Body of pancreas (tissue), 4 donors: ENCODE measurements at places on chromosomes 12 and 14.

- no peak for DNase-seq
Measured at GRCh38 chr12:76719171-76720041, 44.5 kb upstream of the ZDHHC17 start.

DNA sequence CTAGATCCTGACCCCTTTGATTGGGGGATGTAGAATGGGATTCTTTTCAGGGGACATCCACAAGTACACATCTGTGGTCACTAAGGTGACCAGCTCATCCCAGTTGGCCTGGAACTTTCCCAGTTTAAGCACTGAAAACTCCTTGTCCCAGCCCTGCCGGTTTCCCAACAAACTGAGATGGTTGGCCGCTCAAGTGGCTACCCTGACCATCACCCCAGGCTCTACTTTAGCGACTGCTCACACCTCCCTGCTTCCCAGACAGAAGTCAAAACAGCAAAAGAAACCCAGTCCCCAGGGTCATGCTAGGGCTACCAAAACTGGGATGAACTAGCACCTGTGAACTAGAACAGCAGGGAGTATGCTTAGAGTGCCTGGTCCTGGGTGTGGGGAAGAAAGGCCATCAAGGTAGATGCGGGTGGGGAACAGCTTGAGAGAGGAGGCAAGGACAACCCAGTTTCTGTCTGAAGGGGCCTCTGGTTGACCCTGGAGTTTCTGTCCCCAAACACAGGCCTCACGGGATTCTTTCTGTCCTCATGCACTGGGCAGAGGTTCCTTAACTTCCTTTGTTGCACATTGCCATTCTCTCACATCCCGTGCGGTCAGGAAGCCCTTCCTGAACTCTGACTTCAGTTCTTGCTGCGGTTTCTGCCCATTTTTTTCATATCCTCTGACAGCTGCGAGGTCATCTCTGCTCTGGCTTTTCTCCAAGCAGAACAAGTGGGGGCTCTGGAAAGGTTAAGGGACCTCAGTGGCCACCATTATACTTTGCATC, 1.6 kb downstream of the LTB4R start:
- DNase-seq, result peak; percentile 72

DNA sequence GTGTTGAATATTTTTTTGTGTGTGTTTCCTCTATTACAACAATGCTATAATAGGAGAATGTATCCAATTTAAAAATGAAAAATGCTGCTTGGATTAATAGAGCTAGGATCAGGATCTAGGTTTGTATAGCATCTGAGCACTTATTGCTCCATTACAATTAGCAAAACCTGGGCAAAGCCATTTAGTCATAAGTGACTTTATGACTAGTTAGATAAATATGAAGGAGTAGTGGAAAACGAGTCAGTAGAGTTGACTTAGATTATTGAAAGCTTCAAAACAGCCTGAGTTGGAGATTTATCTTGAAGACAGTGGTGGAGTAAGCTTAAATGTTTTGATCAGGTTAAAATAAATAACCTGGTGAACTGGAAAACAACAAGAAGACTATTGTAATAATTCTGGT, 2.8 kb downstream of the MED21 start:
- no peak for DNase-seq

GRCh38 chr12:12207746-12208145, 59.1 kb downstream of the LRP6 start:
- DNase-seq, result no peak

DNA sequence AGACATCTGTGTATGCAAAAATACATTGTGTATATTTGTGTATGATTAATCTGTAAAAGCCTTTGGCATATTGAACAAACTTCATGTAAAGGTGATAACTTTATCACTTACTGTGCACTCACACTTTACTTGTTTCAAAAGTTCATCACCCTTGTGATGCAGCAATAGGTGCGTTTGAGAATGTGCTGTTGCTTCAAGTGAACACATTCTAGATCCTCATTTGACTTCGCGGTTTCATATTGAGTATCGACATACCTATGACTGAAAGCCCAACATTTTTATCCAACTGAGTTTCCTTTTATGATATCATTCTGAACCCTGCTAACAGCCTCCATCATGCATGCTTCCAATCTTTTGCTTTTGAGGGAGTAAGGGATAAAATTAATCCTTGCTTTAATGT, 1086.9 kb downstream of the TMEM121 start:
- no peak for DNase-seq

DNA sequence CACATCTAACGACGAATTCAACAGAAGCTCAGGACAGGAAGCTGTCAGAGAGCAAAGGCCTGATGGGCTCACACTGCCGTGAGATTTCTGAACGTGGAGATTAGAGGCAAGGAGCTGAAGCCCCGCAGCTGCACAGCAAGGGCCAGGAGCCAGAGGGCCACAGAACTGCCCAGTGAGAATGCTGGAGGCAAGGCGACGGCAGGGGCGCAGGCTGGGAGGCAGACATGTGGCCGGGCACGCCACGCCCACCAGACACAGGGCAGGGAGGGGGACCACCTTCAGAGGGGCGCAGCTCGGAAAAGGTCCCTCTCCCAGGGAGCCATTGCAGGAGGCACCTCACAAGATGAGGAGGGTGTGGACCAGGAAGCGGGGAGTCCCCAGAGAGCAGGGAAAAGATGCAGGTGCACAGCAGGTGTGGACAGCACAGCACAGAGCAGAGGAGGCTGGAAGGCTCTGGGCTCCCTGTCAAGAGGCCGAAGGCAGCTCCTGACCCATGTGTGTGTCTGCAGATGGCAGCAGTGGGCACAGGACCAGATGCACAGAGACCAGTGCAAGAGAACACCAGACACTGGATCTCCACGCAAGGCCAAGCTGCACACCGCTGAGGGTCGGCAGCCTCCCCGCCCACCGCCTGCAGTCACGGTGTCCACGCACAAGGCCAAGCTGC, 23.0 kb downstream of the BTBD6 start:
- peak; percentile 92 for DNase-seq

DNA sequence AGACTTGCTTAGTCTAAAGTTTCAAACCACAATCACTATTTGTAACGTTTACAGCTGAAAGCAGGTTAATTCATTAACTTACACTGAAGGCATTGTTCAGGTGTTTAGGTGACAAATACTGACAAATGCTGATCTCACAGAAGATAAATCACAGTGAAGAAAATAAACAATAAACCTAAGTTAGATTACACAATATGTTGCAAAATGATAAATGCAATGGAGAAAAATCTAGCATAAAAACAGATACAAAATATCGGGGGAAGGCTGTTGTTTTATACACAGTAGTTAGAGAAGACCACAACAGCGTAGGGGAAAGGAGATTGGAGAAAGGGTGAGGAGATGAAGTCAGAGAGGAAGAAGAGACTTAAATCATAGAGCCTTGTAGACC, 3.0 kb downstream of the SCAF11 start:
- no peak for DNase-seq

DNA sequence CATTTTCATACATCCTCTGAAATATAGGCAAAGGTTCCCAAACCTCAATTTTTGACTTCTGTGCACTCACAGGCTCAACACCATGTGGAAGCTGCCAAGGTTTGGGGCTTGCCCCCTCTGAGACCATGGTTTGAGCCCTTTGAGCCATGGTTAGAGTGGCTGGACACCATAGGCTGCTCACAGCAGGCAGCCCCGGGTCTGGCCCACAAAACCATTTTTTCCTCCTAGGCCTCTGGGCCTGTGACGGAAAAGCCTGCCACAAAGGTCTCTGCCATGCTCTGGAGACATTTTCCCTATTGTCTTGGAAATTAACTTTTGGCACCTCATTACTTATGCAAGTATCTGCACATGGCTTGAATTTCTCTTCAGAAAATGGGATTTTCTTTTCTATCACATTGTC, 1113.2 kb upstream of the ATXN7L3B start:
- DNase-seq, result no peak
